ENCODE measurements at places on chromosomes 1 and 21.

GRCh38 chr1:26028490-26028980 lies 7.0 kb downstream of the EXTL1 start:
- no peak for DNase-seq

DNA sequence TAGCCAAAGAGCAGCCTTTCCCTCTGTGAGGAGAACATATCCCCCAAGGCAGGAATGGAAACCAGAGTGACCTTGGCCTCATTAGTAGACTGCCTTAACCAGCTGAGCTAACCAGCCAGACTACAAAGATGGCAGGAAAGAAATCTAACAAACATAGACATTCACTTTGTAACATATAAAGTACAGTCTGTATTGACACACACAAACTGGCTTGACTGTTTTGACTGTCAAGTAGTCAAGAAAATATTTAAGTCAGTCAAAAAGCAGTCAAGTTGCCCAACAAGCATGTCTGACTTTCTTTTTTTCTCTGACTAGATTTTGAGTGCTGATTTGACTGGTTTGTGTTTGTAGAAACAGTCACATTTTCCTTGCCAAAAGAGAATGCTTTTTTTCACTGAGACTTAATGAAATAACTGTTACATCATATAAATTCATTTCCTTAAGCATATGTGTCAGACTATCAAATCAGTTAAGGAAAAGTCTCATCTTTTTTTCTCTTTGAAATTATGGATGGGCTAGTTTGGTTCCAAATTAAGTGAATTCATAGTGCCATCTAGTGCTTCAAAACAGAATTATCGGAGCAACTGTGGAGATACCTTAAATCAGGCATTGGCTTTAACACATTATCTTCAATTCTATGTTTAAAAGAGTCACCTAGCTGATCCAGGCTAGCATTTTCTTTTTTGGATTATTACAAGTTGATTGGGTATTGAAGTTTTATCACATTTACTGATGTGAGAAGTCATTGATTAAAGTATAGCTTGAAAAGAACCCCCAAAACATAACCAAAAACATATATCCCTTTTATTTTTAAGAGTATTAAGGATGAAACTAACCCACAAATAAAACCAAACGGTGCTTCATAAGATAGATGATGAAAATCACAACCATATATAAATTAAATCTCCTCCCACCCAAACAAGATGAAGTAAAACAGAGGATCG lies 75.0 kb downstream of the ATP6V1G3 start:
- peak; percentile 19 for DNase-seq

GRCh38 chr21:33339135-33339534 lies 14.4 kb downstream of the IFNAR1 start:
- DNase-seq = no peak

DNA sequence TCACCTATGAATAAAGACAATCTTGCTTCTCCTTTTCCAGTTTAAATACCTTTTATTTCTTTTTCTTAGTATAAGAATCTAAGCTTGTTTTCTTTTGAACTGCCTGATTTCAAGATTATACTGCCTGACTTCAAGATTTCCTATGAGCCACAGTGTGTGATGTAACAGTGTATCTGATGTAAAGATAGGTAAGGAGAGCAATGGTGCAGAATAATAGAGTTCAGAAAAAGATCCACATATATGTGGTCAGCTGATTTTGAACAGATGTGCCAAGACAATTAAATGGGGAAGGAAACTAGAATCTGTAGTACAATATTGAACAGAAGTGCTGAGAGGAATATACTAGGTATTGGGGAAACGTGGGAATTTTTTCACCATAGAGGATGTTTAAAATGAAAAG lies 21.0 kb downstream of the EXO1 start:
- no peak for DNase-seq

DNA sequence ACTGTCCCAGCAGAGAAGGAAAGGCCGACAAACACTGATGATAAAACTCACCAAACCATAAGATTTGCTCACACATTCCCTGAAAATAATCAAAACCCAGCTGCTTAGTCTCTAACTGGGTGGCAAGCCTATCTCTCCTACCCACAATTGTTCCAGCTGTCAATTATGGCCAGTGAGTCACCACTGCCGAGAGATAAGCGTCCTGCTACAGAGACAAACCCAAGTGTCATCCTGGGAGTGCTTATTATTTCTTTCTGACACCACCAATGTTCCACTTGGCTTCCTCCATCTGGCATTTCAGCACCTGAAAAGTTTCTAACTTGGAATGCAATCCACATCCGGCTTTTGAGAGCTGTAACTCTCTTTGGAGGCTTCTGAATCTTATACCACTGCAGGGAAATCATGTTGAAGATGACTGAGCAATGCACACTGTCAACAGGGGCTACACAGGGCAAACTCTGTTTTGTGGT lies 51.5 kb upstream of the VAV3 start:
- DNase-seq = peak; percentile 85

- no peak for DNase-seq
Measured at GRCh38 chr1:12595757-12596006, 22.3 kb downstream of the DHRS3 start.

GRCh38 chr1:45403718-45404117 lies 63.5 kb upstream of the MUTYH start:
- no peak for DNase-seq

DNA sequence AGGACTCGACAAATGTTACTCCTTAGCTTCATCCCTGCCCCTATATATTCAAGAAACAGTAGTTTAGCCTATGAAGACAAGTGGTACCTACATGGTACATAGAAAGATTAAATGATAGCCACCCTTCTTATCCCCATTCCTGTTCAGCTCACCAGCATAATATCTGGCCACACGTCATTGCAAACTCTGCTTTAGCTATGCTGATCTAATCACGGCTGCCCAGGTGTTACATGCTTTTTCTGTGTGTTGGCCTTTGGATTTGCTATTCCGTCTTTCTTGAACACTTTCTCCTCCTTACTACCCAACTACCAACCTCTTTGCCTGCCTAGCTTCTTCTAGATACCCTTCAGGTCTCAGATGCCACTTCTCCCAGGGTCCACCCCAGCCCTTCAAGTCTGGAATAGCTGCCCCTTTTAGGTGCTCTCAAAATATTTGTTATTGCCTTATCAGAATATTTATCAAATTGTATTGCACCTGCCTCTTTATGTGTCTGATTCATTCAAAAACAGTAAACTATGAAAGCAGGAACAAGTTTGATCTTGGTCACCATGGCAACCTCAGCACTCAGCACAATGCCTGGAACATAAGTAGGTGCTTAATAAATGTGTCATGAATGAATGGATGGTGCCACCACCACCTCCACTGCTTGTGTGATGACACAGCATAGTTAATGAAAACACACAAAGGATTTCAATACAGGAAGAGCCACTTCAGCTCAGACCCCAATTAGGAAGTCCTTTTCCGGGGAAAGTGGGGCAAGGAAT lies 11.4 kb upstream of the DNASE2B start:
- no peak for DNase-seq

DNA sequence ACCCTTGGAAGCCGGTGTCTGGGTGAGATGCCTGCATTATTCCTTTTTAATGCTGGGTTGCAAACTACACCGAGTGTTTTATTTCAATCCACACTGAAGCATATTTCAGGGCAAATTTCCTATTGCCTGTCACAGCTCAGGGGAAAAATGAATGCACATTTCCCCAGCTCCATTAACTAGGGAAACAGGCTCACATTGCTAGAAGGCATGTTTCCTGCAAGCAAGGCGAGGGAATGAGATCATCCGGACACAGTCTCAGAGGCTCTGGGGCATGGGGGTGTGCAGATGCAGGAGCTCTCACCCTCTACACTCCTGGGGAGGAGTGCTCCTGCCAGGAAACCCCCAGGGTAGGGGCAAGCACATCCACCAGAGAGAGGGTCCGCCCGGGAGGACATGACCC lies 24.6 kb downstream of the SYT2 start:
- DNase-seq = no peak

DNA sequence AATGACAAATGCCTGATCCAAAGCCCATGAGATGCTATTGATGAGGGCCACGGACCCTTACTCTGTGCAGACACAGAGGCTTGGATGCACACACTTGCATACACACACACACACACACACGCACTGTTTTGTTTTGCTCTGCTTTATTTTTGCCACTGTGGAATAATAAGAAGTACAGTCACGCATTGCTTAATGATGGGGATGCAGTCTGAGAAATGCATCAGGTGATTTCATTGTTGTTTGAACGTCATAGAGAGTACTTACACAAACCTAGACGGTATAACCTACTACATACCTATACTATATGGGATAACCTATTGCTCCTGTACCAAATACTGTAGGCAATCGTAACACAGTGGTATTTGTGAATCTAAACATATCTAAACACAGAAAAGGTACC lies 104.4 kb downstream of the RHOU start:
- DNase-seq = no peak

GRCh38 chr1:242242983-242243382 lies 244.1 kb upstream of the MAP1LC3C start:
- no peak for DNase-seq

Data from K562 (cell line).